ENCODE measurements at places on chromosomes 13 and 19.

DNA sequence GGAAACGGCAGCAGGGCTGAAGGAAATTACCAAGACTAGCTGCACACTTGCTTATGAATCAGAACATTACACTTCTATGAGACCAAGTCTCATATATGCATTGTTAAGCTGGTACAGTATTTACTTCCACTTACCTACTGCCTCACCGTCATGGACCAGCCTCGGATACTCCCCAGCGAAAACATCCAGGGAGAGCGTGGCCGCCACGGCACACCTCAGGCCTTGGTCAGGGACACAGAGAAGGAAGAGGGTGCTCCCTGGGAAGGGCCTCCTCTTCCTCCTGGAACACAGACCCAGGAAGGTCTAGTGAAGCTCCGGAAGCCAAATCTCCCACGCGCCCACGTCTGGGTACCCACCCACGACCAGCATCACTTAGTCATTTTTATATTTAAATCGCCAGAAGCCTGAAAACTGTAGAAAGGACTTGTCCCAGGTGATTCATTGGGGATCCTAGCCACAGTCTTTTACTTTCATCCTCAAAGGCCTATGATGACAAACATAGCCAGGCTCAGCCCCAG, 24.4 kb upstream of the MTIF3 start:
- no peak for DNase-seq

DNA sequence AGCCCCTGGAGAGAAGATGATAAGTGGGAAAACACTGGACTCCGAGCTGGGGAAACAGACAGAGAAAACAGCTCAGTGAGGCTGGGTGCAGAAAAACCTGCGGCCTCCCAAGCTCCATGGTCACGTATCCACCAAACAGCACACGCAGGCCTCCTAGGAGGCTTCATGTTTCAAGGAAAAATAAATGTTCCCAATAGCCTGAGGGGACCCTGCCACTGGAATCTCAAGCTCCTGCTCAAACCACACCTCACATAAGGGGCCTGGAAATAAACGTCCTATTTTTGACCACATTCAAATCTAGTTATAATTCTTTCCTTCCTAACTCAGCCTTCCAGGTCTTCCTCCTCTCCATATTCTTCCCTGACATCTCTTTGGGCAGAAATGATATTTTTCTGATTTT, 225.7 kb downstream of the ABCC4 start:
- no peak for DNase-seq

GRCh38 chr19:33089010-33089409, 8.0 kb downstream of the GPATCH1 start:
- no peak for DNase-seq

- no peak for DNase-seq
These were observed 754 bp downstream of the MAMSTR start for GRCh38 chr19:48718711-48719231.

- no peak for DNase-seq
These were observed 12.8 kb upstream of the SCN1B start for GRCh38 chr19:35017507-35017906.

- no peak for DNase-seq
These were observed 3.0 kb upstream of the KLK10 start for GRCh38 chr19:51022526-51022925.

- no peak for DNase-seq
These were observed 74.9 kb downstream of the SIPA1L3 start for GRCh38 chr19:37981785-37982475.

DNA sequence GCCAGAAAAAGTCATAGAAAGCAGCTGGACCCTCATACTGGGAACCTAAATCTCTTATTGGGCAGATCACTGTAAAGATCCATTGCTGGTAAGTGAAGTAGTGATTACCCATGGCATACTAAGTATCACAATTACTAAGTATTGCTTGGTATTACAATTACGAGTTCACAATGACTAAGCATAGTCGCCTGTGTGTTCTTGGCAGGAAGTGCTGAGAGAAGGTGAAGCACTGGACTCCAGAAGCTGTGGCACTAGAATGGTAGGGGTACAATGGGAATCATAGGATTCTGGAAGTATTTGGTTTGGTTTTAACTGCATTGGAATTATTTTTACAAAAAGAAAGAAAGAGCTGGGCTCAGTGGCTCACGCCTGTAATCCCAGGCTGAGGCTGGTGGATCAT, 20.3 kb downstream of the LGALS16 start:
- peak; percentile 83 for DNase-seq

DNA sequence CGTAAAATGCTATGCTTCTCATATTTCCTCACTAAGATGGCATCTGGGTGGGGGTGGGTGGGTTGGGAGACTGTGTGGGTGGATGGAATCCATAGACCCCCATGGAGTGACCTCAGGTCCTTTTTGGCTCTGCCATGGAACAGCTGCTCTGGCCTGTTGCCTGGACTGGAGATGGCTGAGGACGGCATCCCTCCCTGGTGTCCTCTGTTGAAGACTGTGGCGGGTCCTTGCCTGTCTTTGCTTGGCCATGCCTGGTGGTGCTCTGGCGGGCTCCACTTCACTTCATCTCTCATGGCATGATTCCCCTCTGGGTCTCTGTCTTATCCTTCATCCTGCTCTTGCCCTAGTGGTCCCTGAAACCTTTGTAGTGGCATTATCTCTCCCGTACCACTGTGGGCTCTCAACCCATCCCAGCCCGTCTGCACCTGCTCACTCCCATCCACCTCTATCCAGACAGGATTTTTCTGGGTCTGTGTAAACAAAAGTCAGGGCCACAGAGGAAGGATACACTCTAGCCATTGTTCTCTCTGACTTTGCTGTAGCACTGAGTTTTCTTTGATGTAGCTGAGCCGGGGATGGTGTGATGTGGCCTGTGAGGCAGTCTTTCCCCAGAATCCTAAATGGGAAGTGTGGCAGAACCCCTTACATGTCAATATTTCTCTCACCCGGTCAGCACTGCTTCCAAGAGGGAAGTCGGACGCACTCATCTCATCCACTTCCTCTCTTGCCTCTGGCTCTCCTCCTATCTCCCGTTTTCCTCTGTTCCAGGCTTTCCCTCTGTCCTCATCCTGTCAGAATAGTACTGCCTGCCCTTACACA, 36.1 kb downstream of the WDFY2 start:
- DNase-seq, result no peak

GRCh38 chr13:92122186-92122853, 723.9 kb downstream of the GPC5 start:
- no peak for DNase-seq
